Stimulated activated CD4-positive, alpha-beta T cell treated with anti-CD3 and anti-CD28 coated beads, Interleukin-12 subunit alpha, Interleukin-12 subunit beta, amount 100 ng/mL, for 4 hours (primary cell): ENCODE measurements at places on chromosomes 16 and 17.

- DNase-seq: no peak
Observed at GRCh38 chr17:50064253-50065001, 8.5 kb downstream of the ITGA3 start.

DNA sequence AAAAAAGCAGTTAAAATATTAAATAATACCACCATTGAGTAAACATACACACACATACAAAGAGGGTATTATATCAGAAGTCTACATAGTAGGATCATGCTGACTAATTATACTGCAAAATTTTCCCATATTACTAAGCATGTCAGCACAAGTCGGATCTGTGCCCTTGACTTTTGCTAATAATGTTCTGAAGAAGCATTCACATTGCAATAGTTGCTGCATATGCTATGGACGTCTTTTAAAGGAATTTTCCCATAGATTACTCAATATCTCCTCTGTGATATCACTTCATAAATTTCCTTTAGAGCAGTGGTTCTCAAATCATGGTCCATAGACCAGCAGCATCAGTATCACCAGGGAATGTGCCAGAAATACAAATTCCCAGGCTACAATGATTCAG is 110.9 kb upstream of the NUDT7 start:
- no peak for DNase-seq

DNA sequence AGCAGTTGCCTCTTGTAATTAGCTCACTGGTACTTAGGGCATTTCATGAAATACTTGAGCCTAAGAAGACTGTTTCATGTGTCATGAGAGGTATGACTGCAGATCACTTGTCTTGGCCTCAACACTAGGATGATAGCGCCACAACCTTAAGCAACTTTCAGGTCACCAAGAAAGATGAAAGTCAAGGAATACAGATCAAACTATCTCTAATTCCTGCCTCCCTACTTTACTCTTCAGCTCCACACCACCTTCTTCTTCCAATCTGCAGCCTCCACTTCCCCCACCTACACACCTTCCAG is 28.0 kb downstream of the GNA13 start:
- no peak for DNase-seq

- DNase-seq: no peak
Observed at GRCh38 chr17:5629128-5629527, 44.8 kb upstream of the NLRP1 start.

DNA sequence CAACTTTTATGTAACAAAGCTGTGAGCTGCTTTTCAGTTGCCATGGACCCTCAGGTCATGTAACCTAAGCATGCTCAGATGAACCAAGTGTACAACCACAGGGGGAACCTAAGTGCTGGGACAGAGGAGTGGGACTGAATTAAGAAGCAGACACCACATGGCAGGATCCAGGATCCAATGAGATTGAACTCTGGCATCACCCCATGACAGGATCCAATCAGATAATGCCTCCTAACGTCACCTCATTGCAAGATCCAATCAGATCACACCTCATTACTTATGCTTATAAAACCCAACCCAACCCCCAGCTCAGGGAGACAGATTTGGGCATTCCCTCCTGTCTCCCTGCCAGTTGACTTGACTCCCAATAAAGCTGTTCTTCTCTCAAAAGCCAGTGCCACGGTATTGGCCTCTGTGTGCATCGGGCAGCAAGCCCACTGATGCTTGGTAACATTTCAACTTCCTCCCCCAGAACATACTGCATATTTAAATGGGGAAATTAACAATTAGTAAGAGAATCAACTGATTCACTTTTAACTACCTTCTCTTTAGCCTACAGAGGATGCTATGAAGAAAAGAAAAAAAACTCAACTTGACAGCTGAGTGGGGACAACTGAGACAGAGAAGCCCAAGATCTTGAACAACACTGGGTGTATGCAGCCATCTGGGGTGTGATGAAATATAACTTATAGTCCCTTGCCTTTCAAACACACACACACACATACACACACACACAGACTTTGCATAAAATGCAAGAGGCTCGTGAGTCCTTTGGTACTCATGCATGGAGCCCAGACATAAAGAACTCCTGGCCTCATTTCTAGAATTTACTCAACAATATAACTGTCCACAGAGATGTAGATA is 148.4 kb downstream of the SLC39A11 start:
- no peak for DNase-seq
